ENCODE measurements at places on chromosomes 6 and 20.

GRCh38 chr6:144171406-144171805, 21.1 kb downstream of the STX11 start:
- no peak for DNase-seq

DNA sequence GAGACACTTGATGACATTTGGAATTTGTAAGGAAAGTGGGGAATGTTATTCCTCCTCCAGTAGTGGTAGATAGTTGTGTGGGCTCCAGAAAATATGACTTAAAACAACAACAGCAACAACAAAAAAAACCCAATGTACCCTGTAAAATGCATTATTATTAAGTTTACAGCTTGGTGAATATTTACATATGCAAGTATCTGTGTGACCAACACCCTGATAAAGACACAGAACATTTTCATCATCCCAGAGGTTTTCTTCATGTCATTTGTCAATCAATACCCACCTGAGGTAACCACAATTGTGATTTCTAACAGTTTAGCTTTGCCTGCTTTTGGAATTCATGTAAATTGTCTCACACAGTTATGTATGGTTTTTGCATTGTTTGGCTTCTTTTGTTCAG, 152.1 kb upstream of the GRIK2 start:
- no peak for DNase-seq

- no peak for DNase-seq
Observed at GRCh38 chr6:75791881-75792280, 42.8 kb downstream of the MYO6 start.

- DNase-seq, result no peak
Observed at GRCh38 chr20:59804347-59804746, 129.1 kb downstream of the SYCP2 start.

- no peak for DNase-seq
Observed at GRCh38 chr6:110575925-110576463, 99.6 kb upstream of the SLC22A16 start.

- DNase-seq, result no peak
Observed at GRCh38 chr20:21677781-21678180, 27.7 kb upstream of the PAX1 start.

DNA sequence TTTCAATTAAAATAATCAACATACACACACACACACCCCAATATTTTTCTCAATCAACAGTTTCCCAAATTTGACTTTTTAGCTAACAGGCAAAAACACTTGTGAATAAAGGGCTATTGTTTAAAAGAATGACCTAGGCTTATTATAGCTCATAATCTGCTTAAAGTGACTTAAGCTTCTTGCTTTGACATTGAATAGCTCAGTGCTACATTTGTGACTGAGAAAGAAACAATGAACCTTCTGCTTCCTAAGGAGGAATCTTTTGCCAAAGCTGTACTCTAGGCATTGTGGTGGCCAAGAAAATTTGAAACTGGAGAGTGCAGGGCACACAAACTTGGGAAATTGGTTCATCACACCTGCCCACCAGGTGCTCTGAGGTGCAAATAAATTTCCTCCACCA, 282.0 kb downstream of the SYNE1 start:
- no peak for DNase-seq

- no peak for DNase-seq
Observed at GRCh38 chr6:83885984-83886383, 26.5 kb downstream of the CYB5R4 start.

DNA sequence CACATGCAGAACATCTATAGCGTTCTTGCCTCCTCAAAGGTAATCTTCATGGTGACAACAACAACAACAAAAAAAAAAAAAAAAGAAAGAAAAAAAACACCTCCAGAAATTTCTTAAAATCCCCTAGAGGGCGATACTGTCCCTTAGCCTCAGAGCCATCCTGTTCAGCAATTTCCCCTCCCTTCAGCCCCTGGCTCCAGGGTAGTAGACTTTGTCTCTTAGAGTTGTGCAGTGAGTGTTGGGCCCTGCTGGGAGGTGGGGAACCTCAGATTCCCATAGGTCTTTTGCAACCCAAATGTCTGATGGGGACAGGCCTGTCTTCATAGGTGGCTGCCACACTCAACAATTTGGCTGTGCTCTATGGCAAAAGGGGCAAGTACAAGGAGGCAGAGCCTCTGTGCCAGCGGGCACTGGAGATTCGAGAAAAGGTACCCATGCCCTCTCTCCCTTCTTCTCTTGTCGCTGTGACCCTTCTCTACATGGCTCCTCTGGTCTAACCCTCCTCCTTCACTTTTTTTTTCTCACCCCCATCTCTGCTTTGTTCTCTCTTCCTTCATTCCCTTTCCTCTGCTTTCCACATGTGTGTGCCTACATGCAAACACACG, 6.0 kb upstream of the PTK7 start:
- peak; percentile 76 for DNase-seq

DNA sequence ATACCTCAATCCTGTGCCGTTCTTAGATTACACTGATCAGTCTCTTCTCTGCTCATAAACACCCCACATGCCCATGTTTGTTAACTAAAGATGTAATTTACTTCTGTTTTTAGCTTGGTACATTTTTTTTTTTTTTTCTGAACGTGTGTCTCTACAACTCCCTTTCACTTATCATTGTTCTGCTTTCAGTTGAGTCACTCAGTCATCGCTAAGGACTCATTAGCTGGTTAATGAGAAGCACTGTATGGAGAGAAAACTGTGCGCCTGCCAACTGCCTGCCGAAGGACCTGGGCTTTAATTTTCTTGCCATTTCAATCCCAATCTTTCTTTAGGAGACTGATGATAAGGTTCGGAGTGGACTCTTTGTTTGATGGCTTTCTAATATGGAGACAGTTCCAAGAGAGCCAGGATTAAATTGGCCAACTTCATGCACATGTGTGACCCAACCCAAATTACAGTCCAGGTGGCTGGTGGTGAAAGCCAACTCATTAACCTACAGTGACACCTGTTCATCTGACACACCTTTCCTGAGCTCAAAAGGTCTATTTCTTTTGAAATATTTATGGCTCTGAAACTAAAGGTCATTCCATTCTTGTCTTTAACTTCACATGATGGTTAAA, 334.1 kb downstream of the BCKDHB start:
- no peak for DNase-seq

- DNase-seq, result no peak
Observed at GRCh38 chr6:137423451-137424168, 70.6 kb downstream of the OLIG3 start.

DNA sequence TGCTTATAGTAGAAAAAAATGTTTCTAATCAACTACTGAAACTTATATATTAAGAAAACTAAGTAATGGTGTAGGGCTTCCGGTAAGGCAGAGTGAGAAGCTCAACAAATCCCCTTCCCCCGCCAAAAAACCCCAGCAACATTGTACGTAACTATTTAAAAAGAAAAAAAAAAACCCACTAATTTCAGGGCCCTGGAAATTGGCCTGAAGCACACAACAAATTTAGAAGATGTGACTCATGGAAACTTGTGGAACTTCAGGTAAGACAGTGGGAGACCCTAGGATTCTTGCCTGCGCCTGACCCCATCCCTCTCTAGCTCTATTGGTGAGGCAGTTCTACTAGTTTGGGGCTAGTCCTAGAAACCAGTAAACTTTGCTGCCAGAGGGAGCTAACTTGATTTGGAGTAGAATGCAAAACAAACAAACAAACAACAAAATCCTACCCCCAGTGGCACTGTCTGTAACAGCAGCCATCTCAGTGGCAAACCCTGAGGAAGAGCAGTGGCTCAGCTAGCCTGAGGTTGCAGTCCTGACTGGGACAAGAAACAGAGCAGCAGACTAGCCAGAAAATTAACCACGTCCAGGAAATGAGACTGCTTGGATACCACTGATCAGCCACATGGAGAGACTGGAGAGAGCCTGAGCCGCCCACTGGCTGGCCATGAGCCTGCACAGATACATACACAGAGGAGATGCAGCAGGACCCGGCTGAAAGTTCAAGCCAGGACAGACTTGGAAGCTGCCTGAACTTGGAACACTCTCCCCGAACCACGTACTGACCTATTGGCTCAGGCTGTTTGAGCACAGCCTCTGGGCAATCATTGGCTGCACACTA, 135.1 kb downstream of the TBXT start:
- DNase-seq, result no peak

DNA sequence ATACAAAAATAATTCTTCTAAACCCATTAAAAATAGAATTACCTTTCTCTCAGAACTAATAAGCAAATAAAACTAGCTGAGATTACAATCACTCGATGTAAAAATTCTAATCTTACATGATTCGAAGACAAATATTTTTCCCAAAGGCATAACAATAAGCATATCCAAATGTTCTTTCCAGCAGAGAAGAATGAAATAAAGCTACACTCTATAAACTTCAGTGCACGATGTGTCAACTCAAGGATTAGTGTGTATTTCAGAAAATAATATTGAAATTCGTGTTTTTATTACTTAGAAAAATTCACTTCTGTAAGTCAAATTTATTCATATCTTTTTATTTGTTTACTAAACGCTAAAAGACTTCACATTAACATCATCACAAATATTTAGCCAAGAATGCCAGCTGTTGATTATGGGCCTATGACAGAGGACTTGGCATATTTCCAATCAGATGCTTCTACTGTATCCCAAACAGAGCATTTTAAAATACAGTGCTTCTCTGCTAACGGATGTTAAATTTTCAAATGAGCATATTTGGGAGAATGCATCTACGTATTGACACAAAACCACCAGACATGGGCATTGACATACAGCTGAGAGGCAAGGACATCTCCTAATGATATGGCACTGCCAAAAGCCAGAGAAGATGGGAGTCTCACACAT, 54.7 kb upstream of the PDE7B start:
- no peak for DNase-seq

DNA sequence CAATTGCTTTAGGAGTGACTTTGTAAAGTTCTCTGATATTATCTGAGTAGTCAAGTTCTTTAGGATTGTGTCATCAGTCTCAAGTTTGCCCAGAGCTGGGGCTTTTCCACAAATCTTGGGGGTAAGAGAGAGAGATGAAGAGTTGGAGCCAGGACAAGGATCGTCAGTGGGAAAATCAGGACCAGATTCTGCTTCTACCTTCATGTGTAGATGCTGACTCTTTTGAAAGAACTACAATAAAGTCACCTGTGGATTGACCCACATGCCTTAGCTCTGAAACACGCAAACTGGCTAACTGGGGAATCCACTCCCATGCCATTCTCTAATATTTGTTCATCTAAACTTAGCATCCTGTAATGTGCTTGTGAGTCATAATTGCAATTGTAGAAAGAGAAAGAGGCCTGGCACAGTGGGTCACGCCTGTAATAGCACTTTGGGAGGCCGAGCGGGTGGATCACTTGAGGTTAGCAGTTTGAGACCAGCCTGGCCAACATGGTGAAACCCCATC, 15.6 kb upstream of the BICRAL start:
- DNase-seq, result no peak

GRCh38 chr20:47317127-47317895, 39.2 kb downstream of the ZMYND8 start:
- peak; percentile 59 for DNase-seq

GRCh38 chr20:1672728-1673127, 15.1 kb upstream of the SIRPG start:
- no peak for DNase-seq

DNA sequence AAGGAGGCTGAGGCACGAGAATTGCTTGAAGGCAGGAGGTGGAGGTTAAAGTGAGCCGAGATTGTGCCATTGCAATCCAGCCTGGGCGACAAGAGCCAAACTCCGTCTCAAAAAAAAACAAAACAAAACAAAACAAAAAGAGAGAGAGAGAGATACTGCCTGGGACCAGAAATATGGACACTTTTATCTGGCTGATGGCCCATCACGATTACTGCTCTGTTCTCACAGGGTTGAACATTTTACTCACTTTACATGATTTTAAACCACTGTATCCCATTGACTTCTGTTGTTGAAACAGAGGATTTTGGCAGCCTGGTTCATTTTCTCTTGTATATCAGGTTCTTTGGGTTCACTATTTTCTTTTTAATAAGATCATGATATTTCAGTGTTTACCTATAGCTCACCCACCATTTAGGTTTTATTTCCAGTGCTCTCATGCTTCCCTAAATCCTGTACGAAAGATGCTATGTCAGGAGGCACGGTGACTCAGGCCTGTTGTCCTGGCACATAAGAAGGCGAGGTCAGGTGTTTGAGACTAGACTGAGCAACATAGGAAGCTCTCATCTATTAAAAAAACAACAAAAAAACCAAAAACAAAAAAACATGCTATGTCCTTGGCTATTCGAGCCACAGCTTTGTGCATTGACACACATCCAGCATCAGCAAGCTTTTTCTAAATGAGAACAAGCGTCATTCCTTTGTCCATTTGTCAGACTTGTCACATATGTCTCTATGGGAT, 34.5 kb upstream of the RREB1 start:
- no peak for DNase-seq

- DNase-seq, result no peak
Observed at GRCh38 chr6:113396730-113397129, 460.4 kb upstream of the MARCKS start.

- DNase-seq, result no peak
Observed at GRCh38 chr6:137657351-137657911, 163.2 kb upstream of the OLIG3 start.

DNA sequence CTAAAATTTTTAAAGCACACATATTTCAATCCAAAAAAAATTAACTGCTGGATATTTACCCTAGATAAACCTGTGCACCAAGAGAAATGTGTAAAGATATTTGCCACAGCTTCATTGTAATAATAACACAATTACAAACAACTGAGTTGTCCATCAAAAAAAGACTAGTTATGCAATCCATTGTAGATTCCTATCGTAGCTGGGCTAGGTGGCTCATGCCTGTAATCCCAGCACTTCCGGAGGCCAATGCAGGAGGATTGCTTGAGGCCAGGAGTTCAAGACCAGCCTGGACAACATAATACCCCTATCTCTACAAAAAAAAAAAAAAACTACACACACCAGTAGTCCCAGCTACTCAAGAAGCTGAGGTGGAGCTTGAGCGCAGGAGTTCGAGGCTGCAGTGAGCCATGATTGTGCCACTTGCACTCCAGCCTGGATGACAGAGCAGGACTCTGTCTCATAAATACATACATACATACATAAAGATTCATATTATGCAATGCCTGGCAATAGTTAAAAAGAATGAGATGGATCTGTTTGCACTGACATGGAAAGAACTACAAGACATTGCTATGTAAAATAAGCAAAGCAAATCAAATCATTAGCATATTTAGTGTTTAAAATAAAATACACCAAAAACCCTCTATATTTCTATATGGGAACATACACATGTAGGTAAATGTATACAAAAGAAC, 56.5 kb upstream of the CCDC28A start:
- DNase-seq, result no peak

DNA sequence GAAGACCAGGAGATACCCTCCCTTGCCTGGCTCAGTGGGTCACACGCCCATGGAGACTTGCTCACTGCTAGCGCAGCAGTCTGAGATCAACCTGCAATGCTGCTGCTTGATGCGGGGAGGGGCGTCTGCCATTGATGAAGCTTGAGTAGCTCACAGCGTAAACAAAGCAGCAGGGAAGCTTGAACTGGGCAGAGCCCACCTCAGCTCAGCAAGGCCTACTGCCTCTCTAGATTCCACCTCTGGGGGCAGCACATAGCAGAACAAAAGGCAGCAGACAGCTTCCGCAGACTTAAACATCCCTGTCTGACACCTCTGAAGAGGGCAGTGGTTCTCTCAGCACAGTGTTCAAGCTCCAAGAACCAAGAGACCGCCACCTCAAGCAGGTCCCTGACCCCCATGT, 271.3 kb downstream of the ESR1 start:
- no peak for DNase-seq

All from spinal cord (tissue), 10 donors.